ENCODE measurements at places on chromosomes 7 and 10.

GRCh38 chr7:51640841-51641240 is 324.2 kb upstream of the COBL start:
- no peak for DNase-seq

DNA sequence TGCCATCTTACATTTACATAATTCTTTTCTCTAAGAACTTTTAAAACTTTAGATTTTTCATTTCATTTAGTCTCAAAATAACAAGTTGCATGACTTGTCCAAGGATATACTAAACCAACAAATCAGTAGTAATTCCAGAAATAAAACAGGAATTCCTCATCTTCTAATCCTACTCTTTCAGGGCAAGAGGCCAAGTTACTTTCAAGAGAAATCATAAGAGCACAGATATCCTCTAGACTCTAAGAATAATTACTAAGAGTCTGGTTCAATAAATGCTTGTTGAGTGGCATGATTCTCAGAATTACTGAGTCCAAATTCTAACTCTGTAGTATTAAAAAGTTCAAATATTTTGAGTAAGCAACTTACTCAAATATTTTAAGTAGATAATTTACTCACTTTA is 12.9 kb downstream of the PDZD8 start:
- DNase-seq: no peak

DNA sequence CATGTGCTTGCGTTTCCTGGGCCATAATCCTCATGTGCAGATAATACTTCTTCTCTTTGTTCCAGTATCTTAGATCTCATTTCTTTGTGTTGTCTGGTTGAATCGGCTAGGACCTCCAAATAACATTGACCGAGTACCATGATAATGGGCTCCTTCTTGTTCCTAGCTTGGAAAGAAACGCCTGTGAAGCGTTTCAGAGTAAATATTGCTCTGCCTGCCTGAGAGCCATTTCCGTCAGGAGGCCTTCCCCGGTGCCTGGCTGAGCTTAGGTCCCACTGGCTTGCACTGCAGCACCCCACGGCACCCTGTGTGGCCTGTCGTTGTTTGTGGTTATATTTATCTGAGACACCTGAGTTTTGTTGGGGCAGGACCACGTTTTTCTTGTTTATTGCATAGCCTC is 17.7 kb downstream of the FOXK1 start:
- DNase-seq: no peak

- DNase-seq: no peak
Observed at GRCh38 chr7:151676759-151677158, 157.1 kb upstream of the RHEB start.

DNA sequence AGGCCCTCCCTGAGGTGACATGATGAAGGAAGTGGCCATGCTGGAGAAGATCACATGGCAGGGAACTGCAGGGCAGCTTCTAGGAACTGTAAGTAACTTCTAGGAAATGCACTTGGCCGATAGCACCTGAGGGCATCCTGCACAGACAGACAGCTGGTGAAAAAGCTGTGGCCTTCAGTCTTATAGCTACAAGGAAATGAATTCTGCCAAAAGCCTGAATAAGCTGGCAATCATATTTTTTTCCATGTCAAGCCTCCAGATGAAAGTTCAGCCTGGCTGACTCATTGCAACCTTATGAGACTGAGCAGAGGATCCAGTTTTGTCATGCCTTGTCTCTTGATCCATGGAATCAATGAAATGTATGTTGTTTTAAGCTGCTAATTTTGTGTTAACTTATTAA is 91.1 kb upstream of the CACNA2D1 start:
- DNase-seq: no peak

- no peak for DNase-seq
Observed at GRCh38 chr7:85095806-85096205, 91.0 kb downstream of the SEMA3D start.

- no peak for DNase-seq
Observed at GRCh38 chr7:17369691-17370426, 71.4 kb downstream of the AHR start.

GRCh38 chr7:101522021-101522420 is 107.1 kb downstream of the MYL10 start:
- no peak for DNase-seq

GRCh38 chr10:48517482-48517881 is 87.4 kb downstream of the ARHGAP22 start:
- DNase-seq: no peak

DNA sequence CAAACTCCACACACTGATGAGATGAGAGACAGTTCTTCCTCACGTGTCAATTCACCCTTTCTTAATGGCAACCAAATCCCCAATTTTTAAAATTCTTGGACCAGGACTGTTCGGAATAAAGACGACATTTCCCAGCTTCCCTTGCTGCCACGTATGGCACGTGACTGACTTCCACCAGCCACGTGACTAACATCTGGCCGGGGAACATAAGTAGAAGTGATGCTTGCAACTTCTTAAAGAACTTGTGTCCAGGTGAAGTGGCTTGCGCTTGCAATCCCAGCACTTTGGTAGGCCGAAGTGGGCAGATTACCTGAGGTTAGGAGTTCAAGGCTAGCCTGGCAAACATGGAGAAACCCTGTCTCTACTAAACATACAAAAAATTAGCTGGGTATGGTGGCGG is 405.1 kb downstream of the CALN1 start:
- DNase-seq: no peak

GRCh38 chr10:116907245-116907987 is 58.1 kb downstream of the ENO4 start:
- no peak for DNase-seq

Measured in stimulated activated CD8-positive, alpha-beta memory T cell treated with anti-CD3 and anti-CD28 coated beads, Interleukin-4, amount 100 ng/mL, for 1 hour (primary cell).